Fibroblast of villous mesenchyme (primary cell): ENCODE measurements at places on chromosomes 2 and 18.
A peak's percentile ranks its signal among the peaks of the same experiment; 100 is the strongest.

- no peak for DNase-seq
These were observed 110.6 kb upstream of the FAM136A start for GRCh38 chr2:70412294-70413070.

DNA sequence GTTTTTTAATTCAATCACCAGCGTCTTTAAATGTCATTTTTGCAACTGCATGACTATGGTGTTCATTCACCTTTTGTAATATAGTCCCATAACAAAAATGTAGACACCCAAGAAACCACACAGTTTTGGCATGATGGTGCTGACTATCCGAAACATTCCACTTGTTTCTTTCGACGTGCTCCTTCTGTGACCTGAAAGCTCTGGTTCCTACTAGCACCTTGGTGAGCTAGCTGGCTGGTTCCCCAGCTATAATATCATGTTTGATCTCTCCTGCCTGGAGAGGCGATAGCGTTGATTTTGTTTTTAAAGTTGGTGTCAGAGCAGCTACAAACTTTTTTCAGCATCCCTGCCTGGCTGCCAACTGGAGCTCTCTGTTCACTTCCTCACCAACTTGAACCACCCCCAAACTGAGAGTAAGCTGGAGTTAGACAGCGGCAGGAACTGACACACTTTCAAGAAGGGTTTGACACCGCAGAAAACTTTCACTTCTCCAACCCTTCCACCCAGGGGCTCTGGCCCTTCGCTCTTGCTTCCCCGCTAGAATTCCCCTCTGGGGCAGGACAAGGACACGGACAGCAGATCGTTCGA lies 1.1 kb downstream of the ATAD2B start:
- peak; percentile 71 for DNase-seq

DNA sequence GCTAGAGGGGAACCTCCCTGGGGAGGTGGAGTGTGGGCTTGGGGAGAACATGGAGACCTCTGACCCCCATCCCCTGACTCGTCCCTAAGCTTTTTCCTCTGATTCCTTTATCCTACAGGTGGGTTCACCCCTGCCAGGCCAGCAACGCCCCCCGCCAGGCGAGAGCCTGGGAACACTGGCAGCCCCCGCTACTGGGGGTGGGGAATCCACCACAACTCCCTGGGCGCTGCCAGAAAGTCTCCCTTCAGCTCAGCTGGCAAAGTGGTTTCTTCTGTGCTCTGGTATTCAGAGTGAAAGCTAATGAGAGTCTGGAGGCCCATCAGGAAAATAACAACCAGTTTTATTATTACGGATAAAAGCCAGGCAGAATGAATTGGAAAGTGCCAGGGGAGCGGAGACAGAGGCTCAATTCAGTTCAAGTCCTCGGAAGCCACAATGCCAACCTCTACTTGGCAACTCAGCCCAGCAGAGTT lies 2.8 kb downstream of the DIPK1C start:
- no peak for DNase-seq

DNA sequence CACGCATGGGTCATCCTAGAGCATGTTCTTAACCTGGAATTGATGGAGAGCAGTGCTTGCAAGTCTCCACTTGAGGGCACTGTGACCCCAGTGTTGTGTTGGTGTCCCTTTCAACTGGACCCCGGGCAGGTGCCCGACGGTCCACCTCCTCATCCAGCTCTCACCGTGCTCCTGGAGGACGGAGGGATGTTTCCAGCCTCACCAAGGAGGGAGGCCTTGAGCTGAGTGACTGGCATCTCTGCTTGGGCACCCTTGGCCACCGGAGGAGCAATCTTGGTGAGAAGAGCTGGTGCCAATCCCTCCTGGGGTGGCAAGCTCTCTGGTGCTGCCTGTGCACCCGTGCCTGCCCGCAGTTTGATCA lies 45.4 kb upstream of the ASB18 start:
- DNase-seq, result no peak

GRCh38 chr18:67400502-67401117 lies 115.9 kb downstream of the DSEL start:
- no peak for DNase-seq

GRCh38 chr18:65235966-65236624 lies 514.7 kb upstream of the CDH7 start:
- no peak for DNase-seq

DNA sequence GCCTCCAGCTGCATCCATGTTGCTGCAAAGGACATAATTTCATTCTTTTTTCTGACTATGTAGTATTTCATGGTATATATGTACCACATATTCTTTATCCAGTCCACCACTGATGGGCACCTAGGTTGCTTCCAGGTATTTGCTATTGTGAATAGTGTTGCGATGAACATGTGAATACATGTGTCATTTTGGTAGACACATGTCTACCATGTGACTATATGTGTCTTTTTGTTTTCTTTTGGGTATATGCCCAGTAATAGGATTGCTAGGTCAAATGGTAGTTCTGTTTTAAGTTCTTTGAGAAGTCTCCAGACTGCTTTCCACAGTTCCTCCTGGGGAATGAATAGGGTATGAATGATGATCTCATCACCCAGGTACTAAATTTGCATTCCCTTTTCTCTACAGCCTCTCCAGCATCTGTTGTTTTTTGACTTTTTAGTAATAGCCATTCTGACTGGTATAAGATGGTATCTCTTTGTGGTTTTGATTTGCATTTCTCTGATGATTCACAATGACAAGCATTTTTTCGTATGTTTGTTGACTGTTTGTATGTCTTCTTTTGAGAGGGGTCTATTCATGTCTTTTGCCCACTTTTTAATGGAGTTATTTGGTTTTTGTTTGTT lies 35.6 kb upstream of the FEZ2 start:
- DNase-seq, result peak; percentile 35

DNA sequence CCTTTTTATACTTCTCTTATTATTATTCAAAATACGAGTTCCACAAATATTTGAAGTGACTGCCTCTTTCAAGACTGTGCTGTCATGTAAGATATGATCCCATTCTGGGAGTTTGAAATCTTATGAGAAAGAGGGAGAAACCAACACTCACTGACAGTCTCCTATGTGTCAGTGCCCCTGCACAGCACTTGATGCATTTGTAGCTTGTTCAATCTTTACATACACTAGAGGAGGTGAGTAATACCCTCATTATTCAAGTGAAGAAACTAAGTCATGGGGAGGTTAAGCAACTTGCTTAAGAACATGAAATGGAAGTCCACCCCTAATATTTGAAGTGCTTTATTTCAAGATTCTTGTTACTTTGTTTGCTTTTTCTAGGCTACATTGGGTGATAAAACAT lies 459.5 kb upstream of the FANCL start:
- DNase-seq, result no peak

DNA sequence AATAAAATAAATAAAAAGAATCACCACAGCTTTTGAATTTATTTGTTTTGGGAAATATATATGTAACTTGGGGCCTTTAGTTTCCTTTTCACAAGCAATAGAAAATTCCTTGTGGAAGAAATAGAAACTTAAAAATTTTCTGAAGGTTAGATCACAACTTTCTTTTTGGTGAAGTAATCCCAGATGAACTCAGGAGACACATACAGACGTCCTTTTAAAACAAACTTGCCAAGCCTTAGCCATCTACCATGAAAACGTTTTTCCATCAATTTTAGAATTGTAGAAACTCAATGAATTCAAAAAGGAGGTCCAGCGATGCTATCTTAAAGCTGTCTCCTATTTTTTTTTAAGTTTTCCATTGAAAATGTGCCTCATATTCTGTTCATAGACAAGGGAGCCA lies 225.6 kb downstream of the ASXL3 start:
- no peak for DNase-seq

DNA sequence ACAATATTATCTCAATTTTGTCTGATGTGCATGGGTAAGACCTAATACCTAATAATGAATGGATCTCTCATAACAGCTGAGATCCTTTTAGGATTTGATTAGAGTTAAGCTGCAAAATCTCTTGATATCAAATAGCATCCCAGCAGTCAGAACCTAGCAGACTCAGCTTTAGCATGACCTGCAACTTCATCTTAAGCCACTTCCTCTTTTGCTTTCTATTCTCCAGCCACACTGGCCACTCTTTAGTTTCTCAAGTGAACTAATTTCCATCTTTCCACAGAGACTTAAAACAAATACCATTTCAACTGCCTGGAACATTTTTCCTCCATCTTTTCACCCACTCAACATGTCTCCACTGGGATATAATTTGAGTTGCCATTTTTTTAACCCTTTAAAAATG lies 1251.6 kb upstream of the ZEB2 start:
- DNase-seq, result no peak

GRCh38 chr2:43803113-43803512 lies 29.3 kb downstream of the DYNC2LI1 start:
- peak; percentile 27 for DNase-seq

DNA sequence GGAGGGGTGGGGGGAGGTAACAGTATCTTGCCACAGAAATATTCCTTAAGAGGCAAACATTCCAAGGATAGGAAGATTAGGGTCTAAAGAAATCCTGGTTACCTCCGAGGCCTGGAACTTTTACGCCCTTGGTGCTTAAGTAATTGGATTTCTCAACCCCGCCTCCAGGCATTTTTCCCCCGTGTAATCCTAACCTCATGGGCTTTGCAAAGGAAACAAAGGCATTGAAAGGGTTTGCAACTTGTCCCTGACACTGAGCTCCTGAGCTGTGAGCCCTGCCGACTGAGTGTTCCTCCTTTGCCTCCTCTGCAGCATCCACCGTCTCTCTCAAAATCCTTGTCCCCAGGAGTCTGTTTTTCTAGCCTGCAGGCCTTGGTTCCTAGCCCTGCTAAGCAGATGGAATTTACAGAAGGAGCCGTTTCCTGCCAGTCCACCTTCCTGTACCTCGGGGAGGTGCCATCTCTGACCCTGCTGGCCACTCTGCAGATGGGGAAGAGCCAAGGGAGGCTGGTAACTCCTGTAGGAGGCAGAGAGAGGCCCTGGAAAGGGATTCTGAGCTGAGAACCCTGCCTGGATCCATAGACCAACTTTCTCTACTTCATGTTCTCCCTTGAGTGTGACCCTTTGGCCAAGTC lies 24.2 kb downstream of the TET3 start:
- DNase-seq, result peak; percentile 69

DNA sequence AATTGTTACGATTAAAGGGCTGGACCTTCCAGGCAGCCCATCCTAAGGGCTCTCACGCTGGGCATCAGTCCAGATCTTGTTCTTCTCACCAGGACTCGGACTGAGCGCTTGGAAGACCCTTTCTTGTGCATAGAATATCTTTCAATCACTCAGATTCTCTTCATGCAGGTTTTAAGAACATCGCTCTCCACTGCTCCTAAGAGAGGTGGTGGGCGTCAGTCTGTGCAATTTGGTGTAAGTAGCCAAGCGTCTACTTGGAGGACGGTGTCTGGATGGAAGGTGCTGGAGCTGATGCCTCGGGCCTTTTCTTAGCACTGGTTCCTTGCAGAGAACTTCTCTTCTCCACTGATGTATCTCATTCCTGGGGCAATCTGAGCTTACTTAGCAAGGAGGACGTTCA lies 68.7 kb downstream of the ASB1 start:
- DNase-seq, result no peak
